ENCODE measurements at places on chromosomes 12 and 14.

DNA sequence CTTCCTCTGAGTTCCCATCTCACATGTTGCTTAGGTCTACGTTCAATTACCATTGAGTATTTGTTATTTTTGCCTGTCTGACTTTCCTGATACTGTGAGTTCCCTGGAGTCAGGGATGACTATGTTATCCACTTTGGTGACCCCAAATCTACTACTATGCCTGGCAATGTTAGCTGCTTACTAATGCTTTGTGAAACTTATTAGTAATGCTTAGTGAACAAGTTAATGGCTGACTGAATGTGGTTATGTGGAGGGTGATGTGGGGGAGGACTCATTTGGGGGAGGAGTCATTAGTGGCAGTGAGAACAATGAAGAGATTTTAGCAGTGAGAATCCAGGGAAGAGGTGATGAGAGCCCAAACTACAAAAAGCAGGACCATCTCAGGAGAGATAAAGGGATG, 121.6 kb downstream of the KTN1 start:
- DNase-seq: no peak

GRCh38 chr12:6824085-6824775, 2.6 kb downstream of the GPR162 start:
- DNase-seq: no peak

GRCh38 chr12:18580706-18581105, 157.1 kb downstream of the PLCZ1 start:
- no peak for DNase-seq

DNA sequence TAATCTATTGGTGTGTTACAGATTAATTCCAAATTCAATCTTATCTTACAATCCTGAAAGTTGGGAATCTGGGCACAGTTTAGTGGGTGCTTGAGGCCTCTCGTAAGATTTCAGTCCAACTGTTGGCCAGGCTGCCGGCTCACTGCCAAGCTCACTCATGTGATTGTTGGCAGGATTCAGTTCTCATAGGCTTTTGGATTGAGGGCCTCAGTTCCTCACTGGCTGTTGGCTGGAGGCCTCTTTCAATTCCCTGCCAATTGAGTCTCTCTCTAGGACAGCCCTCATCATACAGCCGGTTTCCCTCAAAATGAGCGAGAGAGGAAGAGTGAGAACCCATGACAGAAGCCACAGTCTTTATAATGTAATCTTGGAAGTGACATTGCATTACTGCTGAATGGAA, 123.5 kb upstream of the FBXO33 start:
- DNase-seq: no peak

GRCh38 chr12:124031058-124031457, 58.0 kb downstream of the ZNF664 start:
- DNase-seq: no peak

DNA sequence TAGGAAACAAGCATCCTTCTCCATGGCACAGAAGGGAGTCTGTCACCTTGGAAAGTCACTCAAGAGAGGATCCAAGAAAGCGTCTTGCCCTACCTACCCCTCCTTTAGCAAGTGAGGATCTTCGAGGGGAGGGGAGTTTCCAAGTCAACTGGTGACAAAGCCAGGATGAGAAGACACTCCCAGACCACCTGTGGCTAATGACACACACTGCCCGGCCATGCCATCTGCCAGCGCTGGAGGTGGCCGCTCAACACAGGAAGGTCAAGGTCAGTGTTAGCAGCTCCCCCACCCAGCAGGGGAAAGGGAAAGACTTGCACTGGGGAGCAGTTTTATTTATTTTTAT, 41.3 kb downstream of the ELK3 start:
- no peak for DNase-seq

GRCh38 chr12:120872487-120872886, 31.7 kb downstream of the SPPL3 start:
- DNase-seq: no peak

GRCh38 chr14:51487848-51488247, 163.9 kb upstream of the FRMD6 start:
- no peak for DNase-seq

GRCh38 chr12:99119943-99120342, 474.9 kb downstream of the APAF1 start:
- no peak for DNase-seq

DNA sequence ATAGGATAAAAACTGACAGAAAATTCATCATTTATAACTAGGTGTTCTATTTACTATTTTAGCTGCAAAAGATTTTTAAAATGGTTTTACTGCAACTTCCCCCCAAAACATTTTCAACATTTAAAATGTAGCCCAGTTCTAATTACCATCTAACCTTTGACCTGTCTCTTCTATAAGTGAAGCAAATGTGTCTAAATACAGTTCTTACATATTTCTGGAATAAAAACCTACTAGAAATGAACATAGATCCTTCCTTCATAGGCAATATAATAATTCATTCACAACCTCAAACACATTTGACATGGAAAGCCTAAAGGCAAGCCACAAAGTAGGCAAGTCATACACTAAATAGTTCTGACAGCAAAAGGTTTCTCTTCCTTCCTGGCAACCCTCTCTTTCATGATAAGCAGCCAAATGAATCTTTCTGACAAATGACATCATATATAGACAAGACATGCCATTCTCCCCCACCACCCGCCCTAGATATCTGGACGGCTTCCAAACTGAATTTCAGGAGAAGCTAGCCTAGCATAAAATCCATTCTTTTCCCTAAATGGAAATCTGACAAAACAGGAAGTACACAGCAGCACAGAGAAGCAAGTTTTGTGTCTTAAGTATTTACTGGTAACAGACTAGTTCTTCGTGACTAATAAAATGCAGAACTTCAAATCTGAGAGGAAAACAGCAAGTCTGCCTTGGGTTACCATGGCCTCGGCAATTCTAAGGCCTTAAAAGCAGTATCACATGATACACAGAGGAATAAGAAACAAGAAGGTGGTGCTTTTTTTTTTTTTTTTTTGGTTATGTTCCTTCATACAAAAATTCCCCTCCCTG, 17.2 kb upstream of the ARID4A start:
- no peak for DNase-seq

GRCh38 chr12:74111688-74112360, 425.8 kb upstream of the ATXN7L3B start:
- peak; percentile 66 for DNase-seq

DNA sequence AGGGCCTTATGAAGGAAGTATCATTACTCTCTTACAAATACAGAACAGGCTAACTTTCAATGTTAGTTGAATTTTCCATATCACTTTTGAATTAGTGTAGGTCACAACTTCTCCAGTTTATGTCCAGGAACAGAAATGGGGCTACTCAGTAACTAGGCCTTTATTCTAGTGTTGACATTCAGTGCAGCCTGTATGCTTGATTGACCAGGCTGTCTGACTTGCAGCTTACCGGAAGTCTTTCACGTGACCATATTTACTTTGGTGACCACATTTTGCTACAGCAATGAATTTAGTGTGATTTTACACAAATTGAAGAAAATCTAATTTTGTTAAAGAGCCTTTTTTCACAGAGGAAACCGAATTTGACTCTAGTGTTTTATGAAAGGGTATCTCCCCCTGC, 12.4 kb downstream of the MTERF2 start:
- DNase-seq: no peak

- DNase-seq: peak; percentile 18
Observed at GRCh38 chr12:12017798-12018197, 52.9 kb upstream of the BCL2L14 start.
